Left ventricle myocardium inferior (tissue), 1 donor: ENCODE measurements at places on chromosomes 16 and 17.

DNA sequence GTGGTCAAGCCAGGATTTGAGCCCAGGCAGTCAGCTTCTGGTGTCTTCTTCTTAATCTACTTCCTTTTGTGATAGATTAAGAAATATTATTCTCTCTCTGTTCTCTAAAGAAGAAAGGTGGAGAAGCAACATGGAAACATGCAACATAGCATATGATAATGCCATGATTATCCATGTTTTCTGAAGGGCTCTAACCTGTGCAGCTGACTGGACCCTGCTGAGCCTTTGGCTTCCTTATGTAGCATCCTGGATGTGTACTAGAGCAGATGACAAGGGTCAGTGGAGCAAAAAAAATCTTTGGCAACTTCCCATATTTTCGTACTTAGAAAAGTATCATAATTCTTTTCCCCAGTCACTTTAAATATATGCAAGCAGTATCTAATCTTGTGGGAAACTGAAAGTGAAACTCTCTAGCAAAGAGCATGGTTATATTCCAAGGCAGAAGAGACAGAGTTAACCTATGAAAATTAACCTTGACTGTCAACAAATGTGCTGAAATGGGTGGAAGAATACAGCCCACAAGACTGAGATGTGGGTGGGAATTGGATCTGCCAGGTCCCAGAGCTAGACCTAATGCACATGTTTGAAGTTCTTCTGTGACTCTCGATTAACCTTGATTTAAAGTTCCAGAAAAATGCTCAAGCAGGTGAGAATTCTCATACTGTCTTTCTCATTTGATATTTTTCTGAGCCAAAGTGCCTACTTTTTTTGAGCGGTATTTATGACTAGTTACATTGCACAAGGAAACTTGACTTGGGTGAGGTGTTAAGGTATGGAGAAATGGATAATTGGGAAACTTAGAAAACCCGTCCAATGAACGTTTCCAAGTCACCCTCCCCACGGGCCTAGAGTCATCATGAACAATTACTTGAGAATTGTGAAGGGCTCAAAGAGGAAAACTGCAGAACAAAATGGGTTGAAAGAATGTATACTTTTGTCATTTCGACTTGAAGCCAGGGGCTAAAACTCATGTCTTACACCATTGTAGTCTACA, 248.6 kb downstream of the FTO start:
- no peak for DNase-seq

DNA sequence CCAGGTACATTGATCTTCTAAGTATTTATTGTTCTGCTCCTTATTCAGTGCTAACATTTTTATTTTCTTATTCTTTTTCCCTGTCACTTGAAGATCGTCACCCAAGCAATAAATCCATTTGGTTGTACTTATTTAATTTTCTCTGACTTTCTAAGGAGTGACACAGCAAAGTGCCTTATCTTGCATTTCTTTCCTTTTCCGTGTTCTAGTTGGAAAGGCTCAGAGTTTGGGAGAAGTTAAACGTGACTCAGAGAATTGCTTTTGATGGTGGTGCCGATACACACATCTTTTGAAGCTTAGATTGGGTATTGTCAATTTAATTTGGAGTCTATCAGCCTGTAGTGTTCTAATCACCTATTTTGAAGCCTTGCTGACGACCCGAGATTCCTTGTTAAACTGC, 72.0 kb downstream of the PITPNC1 start:
- no peak for DNase-seq

DNA sequence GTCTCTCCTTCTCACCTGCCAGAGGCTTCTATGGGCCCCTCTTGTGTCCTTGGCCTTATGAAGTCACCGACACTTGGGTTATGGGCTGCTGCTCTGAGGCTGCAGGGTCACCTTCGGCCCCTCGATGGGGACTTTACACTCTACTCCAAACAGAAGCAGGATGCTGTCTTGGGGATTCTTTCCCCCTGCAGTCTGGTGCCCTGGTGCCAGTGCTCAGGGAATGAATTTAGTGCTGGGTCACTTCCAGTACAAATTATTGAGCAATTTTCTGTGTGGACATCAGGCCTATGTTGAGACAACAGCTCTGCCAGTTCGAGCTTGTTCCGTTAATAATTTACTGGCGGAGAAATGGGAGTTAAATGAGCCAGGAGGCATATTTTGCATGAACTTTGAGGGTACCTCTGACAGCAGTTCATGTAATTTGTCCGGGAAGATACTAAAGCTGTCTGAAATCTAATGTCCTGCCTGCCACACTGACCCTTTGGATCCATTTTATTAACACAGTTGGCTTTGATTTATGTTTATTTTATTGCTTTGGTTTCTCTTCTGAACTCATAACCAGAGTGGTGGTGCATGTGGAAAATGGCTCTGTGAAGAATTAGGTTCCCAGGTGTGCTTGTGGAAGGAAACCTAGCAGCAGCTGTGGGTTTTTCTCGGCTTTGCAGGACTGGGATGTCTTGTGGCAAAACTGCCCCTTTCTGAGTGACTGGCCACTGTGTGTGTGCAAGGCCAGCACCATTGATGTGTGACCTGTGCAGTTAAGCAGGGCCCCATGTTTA, 34.1 kb upstream of the DHX8 start:
- no peak for DNase-seq

- no peak for DNase-seq
These were observed 19.7 kb upstream of the TEX2 start for GRCh38 chr17:64282753-64283080.

DNA sequence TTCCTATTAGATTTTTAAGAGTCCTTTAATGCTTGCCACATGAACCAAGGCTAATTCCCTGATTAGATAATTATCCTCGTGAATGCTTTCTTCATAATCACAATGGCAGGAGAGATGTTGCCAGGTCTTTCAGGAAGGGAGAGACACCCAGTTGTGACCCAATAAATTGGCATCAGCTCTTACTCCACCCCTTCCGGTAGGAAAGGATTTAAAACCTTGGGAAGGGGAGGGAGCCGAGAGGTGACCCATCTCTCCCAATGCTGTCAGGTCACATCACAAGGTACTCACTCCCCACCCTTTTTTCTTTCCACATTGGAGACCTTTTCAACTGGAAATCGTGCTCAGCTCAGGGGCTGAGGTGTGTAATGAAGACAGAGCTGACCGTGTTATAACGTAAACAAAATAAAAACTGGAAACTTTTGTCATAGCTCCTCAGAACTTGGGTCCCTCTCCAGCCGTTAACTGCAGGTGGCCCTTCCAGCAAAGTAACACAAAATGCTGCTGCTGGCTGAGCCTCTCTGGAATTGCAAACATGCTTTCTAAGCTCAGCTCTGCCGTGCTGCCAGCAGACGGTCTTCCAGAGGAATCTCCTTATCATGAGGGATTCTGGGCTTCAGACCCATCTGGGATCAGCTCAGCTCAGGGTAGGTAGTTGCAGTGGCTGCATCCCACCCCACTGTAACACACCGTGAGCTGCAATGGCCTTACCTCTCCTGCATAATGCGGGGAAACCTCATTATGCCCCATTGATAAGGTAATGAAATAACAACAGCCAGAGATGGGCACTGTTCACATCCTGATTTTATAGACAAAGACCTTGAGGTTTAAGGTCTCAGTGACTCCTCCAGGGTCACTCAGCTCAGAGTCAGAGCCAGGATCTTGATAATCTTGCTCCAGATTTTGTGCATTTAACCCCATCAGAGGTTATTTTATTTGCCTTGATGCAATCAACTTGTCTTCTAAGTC, 15.6 kb downstream of the TMEM100 start:
- DNase-seq: no peak

- no peak for DNase-seq
These were observed 44.2 kb downstream of the ZZEF1 start for GRCh38 chr17:4098521-4099209.

DNA sequence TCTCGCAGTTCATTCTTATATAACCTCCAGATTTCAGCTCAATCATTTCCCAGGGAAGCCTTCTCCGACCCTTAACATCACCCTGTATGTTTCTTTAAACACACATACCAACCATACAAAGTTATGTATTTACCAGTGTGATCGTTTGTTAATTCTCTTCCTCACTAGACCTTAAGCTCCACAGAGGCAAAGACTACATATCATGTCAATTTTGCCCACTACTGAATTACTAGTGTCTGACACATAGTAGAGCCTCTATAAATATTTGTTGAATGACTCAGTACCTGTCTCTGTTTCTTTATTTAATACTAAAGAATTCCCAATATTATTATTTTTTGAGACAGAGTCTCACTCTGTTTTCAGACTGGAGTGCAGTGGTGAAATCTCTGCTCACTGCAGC, 137.2 kb downstream of the SHISA9 start:
- DNase-seq: no peak

- DNase-seq: no peak
These were observed 325.4 kb downstream of the SEC14L1 start for GRCh38 chr17:77466140-77466539.
